ENCODE measurements at places on chromosomes 6 and 20. TPM values are rescaled to one million over a fixed set of nuclear protein-coding genes. Genes with fewer than 3 reads are reported as not detected.

BPI gene
- not detected for total RNA-seq

PROKR2 gene
- not detected for total RNA-seq

CENPW gene
- 3.7 TPM for total RNA-seq

CEP43 gene
- 36.8 TPM for total RNA-seq

DSP gene
- total RNA-seq: 27.3 TPM

HLA-DPA1 gene
- 1.9 TPM for total RNA-seq

TJAP1 gene
- total RNA-seq: 9.0 TPM

PRKN gene
- 0.58 TPM for total RNA-seq

MEI4 gene
- total RNA-seq: not detected

ZSCAN16 gene
- 3.1 TPM for total RNA-seq

MTFR2 gene
- 0.85 TPM for total RNA-seq

SLC22A23 gene
- total RNA-seq: 21.1 TPM

CNBD2 gene
- total RNA-seq: 2.7 TPM
